ENCODE measurements at places on chromosomes 12 and 14. TPM values are rescaled to one million over a fixed set of nuclear protein-coding genes. Genes with fewer than 3 reads are reported as not detected.
A peak's percentile ranks its signal among the peaks of the same experiment; 100 is the strongest.

FLRT2 gene
- 6.7 TPM for total RNA-seq

TMPRSS12 gene
- total RNA-seq = not detected

DNA sequence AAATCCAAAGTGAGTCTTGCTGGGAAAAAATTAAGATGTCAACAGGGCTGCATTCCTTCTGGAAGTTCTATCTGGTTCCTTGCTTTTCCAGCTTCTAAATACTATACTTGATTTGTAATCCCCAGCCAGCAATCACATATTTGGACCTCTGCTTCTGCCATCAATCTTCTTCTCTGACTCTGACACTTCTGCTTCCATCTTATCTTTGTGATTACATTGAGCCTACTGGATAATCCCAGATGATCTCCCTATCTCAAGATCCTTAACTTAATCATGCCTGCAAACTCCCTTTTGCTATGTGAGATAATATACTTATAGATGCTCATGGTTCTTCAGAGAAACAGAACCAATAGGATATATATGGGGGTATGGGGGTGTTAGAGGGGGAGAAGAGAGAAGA lies 49.9 kb upstream of the ZDHHC17 start:
- DNase-seq = no peak

DNA sequence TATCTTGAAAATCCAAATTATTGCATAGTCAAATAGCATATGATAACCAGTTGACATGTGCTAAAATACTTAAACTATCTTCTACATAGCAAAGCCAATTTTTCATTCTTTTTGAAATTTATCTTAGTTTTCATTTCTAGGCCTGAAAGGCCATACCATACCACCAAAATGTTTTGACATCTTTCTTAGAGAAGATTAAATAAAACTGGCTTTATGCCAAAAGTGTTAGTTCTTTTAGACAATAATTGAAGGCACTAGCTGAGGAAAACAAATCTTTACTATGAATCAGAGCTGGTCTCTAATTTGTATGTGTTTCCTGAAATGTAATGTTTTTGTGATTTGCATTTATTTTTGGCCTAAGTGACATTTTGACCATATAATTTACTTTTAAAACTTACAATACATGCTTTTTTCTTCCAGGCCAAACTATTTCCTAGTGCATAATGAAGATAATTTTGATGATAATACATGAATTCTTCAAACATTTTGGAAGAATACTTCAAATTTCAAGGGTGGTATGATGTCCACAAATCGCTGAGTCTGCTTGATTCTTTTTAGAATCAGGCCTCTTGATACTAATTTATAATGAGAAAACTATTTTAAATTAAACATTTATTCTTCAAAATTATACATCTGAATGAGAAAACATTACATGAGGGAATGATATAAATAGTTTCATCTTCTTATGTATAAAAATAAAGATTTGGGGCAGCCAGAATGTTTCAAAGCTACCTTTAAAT lies 6.5 kb upstream of the KCNMB4 start:
- DNase-seq = no peak

DNA sequence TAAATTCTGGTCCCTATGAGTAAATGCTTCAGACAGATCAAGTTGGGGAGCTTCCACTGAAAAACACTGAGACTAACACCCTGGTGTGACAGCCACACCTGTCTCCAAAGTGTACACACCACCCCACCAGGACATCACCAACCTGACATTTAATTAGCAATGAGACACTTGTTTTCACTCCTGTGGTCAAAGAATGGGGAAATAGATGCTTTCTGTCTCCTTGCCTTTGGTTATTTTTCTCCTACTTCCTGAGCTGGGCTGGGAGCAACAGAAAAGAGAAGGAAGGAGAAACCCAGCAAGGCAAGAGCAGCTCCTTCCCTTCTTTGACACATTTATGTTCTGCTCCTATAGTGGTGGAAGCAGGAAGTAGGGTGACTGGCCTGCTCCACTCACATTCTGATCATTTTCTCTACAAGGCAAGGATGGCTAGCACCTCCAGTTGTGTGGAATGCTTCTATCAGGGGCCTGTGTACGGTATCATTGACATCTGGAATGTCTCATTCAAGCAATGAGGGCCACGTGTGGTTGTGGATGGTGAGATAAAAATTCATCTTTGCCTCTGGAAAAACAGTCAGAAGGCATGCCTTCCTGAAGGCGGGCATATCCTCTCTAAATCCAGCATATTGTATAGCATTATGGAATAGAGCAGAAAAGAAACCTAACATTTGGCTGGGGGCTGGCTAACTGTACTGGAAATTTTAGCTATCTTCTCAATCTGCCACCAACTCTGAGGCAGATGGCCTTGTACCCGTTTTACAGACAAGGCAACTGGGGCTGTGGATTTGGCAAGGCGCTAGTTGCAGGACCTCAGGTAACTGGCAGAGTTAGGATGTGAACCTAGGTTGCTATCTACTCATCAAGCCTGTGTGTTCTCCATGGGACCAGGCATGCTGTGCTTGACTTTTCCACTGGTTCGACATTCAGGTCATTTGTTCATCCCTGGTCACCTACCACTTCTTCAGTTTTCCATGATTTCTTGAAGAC lies 24.8 kb upstream of the LGALS3 start:
- no peak for DNase-seq

KRT78 gene
- 0.13 TPM for total RNA-seq

RNASE11 gene
- not detected for total RNA-seq

DNA sequence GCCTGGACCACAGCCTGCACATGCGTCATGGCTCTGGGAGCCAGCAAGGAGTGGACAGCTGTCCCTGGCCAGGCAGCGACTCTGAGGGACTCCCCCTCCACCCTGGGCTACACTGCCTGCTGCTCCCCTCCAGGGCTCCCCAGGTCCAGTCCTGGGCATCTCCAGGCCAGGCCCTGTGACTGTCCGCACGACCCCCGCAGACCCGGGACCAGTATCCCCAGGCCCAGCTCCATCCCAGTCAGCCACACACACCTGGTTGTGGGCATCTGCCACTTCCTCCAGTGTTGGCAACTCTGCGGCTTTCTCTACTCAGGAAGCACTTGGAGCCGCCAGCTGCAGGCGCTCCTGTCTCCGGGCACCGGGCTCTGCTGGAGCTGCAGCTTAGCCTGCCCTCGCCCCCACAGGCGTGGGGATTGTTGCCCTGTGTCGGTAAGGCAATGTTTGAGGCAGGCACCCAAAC lies 2.4 kb downstream of the ULK1 start:
- no peak for DNase-seq

GRCh38 chr12:26941215-26941594 lies 2.9 kb downstream of the FGFR1OP2 start:
- no peak for DNase-seq

DNA sequence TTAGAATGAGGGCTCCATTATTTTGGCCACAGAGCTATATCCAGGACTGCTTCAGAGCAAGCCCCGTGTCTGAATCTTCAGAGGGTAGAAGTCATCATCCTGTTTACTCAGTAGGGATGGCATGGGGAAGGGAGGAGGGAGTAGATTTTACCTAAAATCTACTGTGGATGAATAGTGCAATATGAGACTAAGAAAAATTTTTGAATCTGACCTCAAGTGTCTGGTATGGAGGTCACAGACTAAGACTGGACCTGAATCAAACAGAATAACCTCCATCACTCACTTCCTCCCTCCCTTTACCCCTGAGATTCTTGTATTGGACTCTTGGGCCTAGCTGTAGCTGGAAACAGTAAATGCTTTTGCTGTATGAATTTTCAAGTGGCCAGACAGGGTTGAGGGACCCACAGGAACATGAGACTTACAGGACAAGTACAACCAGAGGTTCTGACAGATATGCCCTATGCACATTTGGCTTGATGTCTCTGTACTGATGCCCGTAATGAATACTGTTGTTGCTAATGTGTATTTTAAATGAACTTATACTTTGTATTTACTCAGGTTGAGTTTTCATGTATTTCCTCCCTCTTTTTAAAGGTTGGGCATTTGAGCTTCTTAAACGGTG lies 78.5 kb downstream of the CCDC91 start:
- DNase-seq = peak; percentile 12

DNA sequence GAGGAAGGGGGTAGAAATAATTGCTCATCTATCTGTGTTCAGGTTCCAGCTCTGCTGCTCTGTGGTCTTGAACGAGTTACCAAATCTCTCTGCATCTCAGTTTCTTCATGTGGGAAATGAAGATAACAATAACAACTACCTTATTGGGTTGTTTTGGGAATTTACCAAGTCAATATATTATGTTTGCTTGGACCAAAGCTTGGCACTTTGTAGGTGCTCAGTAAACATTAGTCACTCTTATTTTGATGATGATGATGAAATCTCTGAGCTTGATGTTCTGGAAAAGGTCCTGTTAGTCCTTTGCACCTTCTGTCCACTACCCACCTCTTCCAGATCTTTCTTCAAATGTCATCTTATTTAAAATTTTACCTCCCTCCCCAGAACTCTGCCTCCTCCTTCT lies 15.9 kb downstream of the RPH3A start:
- no peak for DNase-seq

GRCh38 chr14:38297681-38298080 lies 41.8 kb upstream of the CLEC14A start:
- no peak for DNase-seq

MYH6 gene
- total RNA-seq = not detected

TAS2R8 gene
- total RNA-seq = not detected

GRCh38 chr12:94551810-94552209 lies 92.1 kb upstream of the CEP83 start:
- DNase-seq = no peak

GRCh38 chr14:95302667-95303506 lies 16.8 kb downstream of the CLMN start:
- DNase-seq = no peak

- peak; percentile 74 for DNase-seq
Observed at GRCh38 chr12:6461401-6462233, 8.9 kb downstream of the VAMP1 start.

- no peak for DNase-seq
Observed at GRCh38 chr14:61602003-61602732, 93.1 kb upstream of the HIF1A start.

GRCh38 chr12:48777501-48778400 lies 11.1 kb downstream of the ADCY6 start:
- no peak for DNase-seq

ACRBP gene
- not detected for total RNA-seq

IL22 gene
- total RNA-seq = not detected

- DNase-seq = peak; percentile 18
Observed at GRCh38 chr12:25764892-25765291, 193.6 kb upstream of the RASSF8 start.

DNA sequence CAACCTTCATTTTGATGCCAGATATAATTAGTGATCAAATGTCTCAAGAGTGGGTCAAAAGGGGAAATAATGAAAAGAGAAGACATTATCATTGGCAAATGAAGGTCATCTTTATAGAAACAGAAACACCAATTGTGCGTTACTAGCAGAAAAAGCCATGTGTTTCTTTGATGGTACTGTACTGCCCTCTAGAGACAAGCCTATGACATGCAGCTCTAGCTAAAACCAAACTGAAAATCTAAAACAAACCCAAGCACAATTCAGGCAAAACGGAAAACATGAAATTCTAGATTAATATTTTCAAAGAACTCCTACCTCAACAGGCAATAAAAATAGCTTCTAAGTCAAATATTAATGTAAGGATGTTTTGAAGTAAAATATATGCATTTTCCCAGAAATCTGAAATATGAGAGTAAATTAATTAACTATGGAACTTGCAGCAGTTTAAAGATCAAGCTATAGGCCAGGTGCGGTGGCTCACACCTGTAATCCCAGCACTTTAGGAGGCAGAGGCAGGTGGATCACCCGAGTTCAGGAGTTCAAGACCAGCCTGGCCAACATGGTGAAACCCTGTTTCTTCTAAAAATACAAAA lies 115.4 kb downstream of the KLHL28 start:
- peak; percentile 9 for DNase-seq

DNA sequence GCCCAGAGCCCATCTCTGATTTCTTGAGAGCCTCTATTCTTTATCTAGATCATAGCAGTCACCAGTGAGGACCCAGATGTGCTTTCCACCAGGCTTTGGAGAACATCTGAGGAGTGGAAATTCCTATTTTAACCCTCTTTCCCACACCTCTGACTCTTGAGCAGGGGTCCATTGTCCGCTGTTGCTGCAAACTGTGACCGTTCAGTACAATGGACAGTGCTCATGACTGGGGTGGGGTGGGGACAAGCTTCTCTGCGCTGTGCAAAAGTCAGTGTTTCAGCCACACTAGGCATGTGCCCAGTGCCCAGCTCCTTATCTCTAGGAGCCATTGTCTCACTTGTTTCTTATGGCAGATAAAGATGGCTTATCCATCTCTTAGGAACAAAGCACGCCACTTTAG lies 16.9 kb upstream of the KRT7 start:
- DNase-seq = no peak

- DNase-seq = peak; percentile 26
Observed at GRCh38 chr12:32486158-32486557, 86.8 kb downstream of the FGD4 start.

ASIC1 gene
- 9.5 TPM for total RNA-seq

R3HDM2 gene
- 7.4 TPM for total RNA-seq

GRCh38 chr12:104956870-104957718 lies 996 bp downstream of the SLC41A2 start:
- DNase-seq = peak; percentile 10

GLIPR1L1 gene
- total RNA-seq = not detected

KCNH3 gene
- 5.2 TPM for total RNA-seq

LAG3 gene
- total RNA-seq = 2.0 TPM

DNA sequence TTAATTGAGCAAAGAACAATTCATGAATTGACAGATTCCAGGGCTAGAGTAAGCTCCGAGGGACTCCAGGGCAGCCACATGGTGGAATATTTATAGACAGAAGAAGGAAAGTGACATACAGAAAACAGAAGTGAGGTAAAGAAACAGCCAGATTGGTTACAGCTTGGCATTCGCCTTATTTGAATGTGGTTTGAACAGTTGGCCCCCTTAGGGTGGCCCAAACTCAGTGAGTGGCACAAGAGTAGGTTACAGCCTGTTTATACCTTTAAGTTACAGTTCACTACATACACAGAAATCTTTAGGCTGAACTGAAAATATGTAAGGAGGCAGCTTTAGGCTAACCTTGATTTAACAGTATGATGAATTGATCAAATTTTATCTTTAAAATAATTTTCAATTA lies 174.5 kb upstream of the CNOT2 start:
- no peak for DNase-seq

- DNase-seq = no peak
Observed at GRCh38 chr12:121678305-121678704, 8.9 kb upstream of the MORN3 start.

MYF6 gene
- not detected for total RNA-seq

ALG10B gene
- total RNA-seq = 8.3 TPM

- no peak for DNase-seq
Observed at GRCh38 chr12:95208678-95209077, 8.6 kb downstream of the FGD6 start.
